H1 (cell line): ENCODE measurements at places on chromosomes 12 and 14. TPM values are rescaled to one million over a fixed set of nuclear protein-coding genes. Genes with fewer than 3 reads are reported as not detected.

The SLC17A8 gene
- 0.11 and 0.30 TPM in 2 replicates for total RNA-seq

- H3K4me1 ChIP-seq, result no peaks in the 10 kb centered on the region
- no peak for DNase-seq
- no peaks in the 10 kb centered on the region for H3K27me3 ChIP-seq
- no peak overlapping the region for H3K27ac ChIP-seq
- no peaks in the 10 kb centered on the region for H3K36me3 ChIP-seq
- no peak overlapping the region for H3K4me3 ChIP-seq
Measured at GRCh38 chr12:51798501-51798900, 50.0 kb downstream of the FIGNL2 start.

GRCh38 chr14:70871001-70871400 lies 36.3 kb upstream of the PCNX1 start:
- no peak overlapping the region for H3K27ac ChIP-seq
- no peaks in the 10 kb centered on the region; the same call in 1 of the 2 replicates for H3K4me1 ChIP-seq
- no peak overlapping the region for H3K4me3 ChIP-seq
- no peak for DNase-seq

DNA sequence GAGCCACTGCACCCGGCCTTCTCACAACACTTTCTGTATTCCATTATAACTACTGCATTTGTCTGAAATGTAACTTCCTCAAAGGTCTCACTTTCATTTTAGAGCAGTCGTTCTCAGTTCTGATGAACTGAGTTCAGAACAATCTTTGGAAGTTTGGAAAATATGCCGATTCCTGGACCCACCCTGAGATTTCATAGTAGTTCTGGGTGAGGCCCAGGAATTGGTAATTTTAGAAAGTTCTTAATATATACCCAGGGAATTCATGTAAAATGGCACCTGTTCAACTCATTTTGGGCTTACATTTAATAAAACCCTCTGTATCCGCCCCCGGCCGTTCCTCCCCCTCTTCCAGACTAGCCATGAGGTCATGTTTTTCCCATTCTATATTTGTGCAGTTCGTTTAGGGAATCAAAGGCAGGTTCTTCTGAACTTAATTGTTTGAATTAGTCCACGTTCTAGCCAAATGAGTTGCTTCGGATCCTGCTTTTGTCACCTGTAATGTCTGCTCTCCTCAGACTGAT lies 5.9 kb downstream of the GSG1 start:
- no peaks in the 10 kb centered on the region for H3K27me3 ChIP-seq
- no peak overlapping the region for H3K4me3 ChIP-seq
- peaks cover 5% of the 10 kb centered on the region for H3K4me1 ChIP-seq
- H3K36me3 ChIP-seq, result no peaks in the 10 kb centered on the region

- no peaks in the 10 kb centered on the region for H3K27me3 ChIP-seq
- H3K27ac ChIP-seq, result no peak overlapping the region
- no peak for DNase-seq
- H3K36me3 ChIP-seq, result no peaks in the 10 kb centered on the region
- H3K4me1 ChIP-seq, result no peaks in the 10 kb centered on the region
Measured at GRCh38 chr12:78420991-78421390, 443.6 kb upstream of the SYT1 start.
